ENCODE measurements at places on chromosomes 5 and 9. TPM values are rescaled to one million over a fixed set of nuclear protein-coding genes. Genes with fewer than 3 reads are reported as not detected.
A peak's percentile ranks its signal among the peaks of the same experiment; 100 is the strongest.

The ST8SIA4 gene
- total RNA-seq: 12.6 TPM

The TAF11L10 gene
- total RNA-seq: 0.83 TPM

The HTR1A gene
- total RNA-seq: 1.2 TPM

DNA sequence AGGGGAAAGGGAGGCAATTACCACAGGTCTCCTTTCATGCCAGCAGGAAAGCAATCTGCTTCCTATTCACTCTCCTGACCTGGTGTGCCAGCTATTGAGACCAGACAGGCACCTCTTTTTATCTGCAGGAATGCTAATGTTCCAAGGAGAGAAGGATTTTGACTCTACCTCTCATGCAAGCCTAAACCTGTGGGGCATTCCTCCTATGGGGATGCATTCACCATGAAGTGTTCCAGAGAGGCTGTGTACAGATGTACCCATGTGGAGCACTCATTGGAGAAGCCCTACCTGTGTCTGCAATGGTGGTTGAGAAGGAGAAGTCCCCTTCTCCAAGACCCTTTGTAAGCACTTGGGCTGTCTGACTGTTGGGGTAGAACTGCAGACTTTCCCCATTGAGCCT lies 45.4 kb upstream of the EDIL3 start:
- no peak for DNase-seq

GRCh38 chr5:58653521-58653920 lies 70.6 kb downstream of the RAB3C start:
- no peak for DNase-seq

The EIF4E1B gene
- not detected for total RNA-seq

The OR13F1 gene
- not detected for total RNA-seq

DNA sequence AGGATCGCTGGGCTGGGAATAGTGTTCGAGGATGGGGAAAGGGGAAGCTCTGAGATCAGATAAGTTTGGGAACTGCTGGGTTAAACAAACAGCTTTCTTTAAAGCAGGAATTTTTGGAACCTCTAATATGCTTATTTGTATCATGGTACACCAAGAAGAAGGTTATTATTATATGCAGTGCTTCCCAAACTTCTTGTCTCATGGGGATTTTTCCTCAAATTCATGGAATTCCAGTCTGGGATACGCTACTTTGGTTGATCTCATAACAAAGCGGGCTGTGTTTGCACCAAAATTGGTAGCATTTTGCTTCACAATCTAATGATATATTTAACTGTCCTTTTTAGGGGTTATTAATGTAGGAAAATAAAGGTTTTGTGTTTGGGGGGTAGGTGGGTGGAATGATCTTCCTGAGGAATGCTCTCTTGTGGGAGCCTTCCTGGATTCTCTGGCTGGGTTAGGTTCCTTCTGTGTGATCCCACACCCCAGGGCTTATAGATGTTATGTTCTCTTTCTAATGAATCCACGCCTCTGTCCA lies 116.2 kb upstream of the PANK3 start:
- no peak for DNase-seq

DNA sequence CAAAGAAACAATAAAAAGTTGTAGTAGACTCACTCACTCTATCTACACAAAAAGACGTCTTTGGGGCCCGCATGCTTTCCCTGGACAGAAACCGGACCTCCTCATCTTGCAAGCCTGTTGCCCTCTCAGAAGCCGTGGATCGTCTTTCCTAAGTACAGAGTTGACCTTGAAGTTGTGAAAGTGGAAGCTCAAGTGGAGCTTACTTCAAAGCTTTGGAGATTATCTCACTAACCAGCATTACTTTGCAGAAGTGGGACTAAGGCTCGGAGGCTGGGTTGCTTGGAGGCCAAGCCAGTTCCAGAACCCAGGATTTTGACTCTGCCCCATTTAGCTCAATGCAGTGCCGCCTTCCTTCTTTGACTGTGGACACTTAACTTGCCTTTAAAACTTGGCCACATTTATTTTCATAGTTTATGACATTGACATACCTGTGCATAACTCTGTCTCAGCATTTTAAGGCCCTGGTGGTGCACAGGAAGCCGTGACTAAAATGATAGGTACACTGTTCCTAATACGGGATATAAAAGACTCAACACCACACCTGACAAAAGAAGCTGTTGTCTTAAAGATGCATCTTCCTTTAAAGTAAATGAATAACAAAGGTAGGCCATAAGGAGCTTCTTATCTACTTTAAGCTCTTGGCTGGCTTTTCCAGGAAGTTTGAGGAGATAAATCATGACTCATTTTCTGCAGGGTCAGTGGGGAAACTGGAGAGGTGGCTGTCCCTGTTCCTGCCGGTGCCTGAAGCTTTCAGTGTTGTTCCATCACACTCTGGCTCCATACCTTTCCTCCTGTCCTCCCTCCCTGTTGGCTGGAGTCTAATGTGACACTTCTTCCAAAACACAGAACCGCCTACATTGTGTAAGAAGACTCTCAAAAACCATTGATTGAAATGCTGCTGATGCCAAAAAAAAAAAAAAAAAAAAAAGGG lies 10.7 kb downstream of the SLC25A25 start:
- no peak for DNase-seq

The PCA3 gene
- not detected for total RNA-seq

- no peak for DNase-seq
Measured at GRCh38 chr9:129256959-129257713, 79.1 kb upstream of the IER5L start.

The CDO1 gene
- 136 TPM for total RNA-seq

The TYRP1 gene
- not detected for total RNA-seq

The TSSK1B gene
- total RNA-seq: 0.54 TPM

DNA sequence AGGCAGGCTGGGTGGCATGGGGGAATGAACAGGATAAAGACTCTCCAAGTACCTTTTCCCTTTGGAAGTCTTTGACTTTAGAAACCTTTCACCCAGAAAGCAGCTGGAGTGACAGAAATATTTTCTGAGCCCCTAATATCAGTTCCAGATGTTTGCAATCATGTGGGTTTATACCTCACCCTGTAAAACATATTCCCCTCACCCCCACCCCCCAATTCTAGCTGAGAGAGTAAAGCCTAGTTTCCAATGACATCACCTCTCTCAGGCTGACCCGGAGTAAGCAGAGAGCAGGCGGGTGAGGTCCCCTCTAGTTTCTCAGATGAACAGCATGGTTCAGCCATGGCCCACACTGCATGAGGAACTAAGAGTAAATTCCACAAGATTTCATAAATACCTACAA lies 82.9 kb upstream of the TRIM32 start:
- no peak for DNase-seq

DNA sequence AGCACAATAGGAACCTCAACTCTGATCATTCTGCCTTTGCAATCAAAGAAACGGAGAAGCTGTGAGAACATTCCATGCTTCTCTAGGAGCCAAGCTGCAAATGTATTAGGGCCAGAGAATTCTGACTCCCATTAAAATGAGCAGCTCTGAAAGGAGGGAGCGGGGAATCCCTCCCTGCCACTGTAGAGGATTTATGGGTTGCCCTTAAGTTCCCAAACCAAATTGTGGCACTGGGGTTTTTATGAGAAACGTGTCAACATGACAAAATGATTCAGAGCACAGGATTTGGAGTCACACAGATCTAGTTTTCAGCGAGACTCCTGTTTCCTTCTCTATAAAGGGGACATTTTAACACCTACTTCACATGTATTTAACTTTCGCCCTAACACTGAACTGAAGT lies 1.8 kb downstream of the IL6ST start:
- no peak for DNase-seq

The PCDHA10 gene
- 47.7 TPM for total RNA-seq

- DNase-seq: no peak
Measured at GRCh38 chr5:88364991-88365390, 96.3 kb upstream of the TMEM161B start.

- no peak for DNase-seq
Measured at GRCh38 chr5:138948471-138949222, 73.5 kb upstream of the LRRTM2 start.

The ARAP3 gene
- total RNA-seq: 8.6 TPM

The AIF1L gene
- total RNA-seq: 16.7 TPM

DNA sequence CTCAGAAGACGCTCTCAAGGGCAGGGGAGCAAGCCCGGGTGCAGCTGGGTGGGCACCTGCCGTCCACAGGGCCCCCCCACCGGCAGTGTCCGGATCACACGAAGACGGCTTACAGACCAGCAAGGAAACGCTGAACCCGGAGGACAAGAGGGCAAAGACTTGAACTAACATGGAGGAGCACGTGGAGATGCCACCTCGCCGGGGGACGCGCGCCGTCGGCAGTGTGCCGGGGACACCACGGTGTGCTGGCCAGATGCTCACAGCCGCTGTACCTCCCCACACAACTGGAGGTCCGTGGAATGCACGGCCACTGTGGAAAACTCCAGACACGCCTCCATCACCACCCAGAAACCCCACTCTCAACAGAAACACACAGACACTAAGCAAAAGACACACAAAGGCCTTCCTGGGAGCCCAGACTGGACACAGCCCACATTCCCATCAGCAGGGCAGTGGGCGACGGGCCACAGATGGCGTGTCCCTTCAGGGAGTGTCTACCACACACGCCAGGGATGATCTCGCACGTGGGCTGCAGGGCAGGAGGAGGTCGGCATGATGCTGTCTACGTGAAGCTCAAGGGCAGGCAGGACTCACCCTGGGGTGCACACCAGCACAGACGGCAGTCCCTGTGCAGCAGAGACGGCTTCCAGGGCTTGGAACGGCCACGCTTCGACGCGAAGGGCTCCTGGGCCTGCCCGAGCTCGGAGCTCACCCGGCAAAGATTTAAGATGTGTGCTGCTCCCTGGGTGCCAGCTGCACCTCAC lies 8.6 kb upstream of the SLC12A7 start:
- DNase-seq: no peak

DNA sequence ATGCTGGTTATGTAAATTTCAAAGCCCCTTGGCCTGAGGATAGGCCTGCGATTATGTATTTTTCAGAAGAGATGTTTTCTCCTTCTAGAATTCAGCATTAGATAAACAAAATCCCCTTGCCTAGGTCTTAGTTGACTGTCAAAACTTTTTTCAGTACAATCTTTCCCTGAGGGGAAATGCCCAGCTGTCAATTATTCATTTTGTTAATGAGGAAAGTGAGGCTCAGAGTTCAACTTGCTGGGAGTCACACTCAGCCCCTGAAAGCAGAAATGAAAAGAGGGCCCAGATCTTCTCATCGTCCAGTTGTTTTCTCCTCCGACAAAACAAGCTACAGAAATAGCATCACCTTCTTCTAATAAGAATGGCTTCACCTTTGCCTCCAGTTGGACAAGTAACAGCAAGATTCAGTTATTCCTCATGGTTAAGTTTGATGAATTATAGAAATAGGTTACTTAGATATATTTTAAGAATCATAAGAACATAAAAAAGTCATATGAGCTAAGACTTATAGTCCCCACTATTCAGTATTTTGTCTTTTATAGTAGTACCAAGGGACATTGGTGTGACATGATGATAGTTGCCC lies 627.1 kb upstream of the WWC1 start:
- DNase-seq: no peak

- no peak for DNase-seq
Measured at GRCh38 chr9:112157087-112157486, 18.0 kb downstream of the SUSD1 start.

DNA sequence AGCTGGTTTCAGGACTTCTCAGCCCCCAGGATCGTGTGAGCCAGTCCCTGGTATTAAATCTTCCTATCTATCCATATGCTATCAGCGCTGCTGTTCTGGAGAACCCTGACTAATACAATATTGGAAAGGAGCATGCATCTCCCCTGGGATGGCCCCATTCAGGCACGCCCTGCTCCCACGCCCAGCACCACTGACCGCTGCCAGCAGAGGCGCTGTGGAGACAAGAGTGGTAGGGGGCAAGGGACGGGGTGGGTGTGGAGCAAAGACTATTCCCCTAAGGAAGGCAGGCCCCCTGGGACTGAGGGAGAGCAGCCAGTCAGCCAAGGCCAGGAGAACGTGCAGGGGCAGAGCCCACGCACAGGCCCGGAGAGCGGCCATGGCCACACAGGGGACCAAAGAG lies 116.0 kb downstream of the VAV2 start:
- peak; percentile 81 for DNase-seq

GRCh38 chr9:128499920-128500319 lies 4.6 kb upstream of the GLE1 start:
- DNase-seq: no peak

GRCh38 chr5:81749561-81750307 lies 1.2 kb downstream of the SSBP2 start:
- DNase-seq: peak; percentile 54

The ZNG1E gene
- total RNA-seq: 49.1 TPM

DNA sequence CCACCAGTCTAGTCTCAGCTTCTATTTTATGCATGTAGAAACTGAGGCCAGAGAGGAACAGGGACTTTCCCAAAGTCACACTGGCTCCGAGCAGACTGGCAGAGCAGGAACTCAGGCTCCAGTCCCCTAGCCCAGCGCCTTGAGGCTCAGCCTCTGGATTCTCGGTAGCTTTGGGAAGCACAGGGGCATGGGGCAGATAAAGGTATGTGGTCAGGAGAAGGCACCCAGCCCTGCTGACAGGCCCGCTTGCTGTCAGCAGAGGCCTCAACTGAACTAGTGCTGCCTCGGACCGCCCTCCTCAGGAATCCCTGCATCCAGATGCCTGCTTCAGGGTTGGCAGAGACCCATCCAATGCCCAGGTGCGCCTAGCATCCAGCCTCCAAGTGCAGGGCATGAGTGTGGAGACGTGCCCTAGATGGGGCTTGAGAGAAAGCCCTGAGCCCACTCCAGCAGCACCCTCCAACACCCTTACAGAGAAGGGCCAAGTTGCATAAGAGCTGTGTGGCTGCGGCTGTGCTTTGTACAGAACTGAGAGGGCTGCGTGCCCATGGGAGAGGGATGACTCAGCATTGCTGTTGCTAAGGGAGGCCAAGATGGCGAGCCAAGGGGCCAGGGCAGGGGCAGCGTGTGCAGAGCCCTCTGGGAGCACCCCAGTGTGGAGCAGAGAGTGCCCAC lies 168.6 kb downstream of the MACROH2A1 start:
- DNase-seq: no peak

The SLC45A2 gene
- total RNA-seq: 0.76 TPM

DNA sequence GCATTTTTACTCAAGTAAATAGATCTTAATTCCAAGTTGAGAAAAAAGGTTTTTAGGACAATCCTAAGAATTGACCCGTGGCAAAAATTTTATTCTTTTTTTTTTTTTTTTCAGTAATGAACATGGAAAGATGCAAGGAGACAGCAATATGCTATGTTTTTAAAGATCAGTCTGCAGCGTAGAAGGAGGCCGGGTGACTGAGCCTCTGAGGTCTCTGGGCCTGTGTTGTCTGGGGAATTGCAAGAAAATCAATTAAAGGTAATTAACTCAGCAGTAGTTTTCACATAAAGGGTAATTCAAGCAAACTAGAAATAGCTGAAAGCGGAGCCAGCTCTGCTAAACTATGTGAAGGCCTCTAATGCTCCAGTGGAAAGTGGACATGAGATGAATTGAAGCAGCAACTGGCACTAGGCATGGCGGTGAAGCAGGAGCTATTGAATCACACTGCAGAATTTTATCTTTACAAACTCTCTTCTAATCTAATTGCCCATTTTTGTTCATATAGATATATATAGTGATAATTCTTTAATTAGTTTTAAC lies 285.2 kb upstream of the ITGA1 start:
- DNase-seq: peak; percentile 31

- no peak for DNase-seq
Measured at GRCh38 chr5:37787742-37788141, 52.1 kb downstream of the GDNF start.

Data from glutamatergic neuron (in vitro differentiated cells).